ENCODE measurements at places on chromosomes 13 and 19.

DNA sequence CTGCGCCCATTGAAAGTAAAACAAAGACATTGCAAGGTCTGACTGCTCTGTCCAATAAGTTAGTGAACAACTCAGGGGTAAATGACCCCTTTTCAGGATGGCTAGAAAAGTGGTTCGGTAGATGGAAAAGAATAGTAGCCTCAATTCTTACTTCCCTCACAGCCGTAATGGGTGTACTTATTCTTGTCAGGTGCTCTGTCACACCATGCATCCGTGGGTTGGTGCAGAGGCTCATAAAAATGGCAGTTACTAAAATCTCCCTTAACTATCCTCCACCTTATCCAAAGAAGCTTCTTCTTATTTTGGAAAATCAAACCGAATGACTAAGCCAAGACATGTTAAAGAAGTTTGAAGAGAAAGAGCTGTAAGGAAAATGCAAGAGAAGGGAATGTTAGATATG, 31.4 kb upstream of the ZNF83 start:
- DNase-seq: no peak

DNA sequence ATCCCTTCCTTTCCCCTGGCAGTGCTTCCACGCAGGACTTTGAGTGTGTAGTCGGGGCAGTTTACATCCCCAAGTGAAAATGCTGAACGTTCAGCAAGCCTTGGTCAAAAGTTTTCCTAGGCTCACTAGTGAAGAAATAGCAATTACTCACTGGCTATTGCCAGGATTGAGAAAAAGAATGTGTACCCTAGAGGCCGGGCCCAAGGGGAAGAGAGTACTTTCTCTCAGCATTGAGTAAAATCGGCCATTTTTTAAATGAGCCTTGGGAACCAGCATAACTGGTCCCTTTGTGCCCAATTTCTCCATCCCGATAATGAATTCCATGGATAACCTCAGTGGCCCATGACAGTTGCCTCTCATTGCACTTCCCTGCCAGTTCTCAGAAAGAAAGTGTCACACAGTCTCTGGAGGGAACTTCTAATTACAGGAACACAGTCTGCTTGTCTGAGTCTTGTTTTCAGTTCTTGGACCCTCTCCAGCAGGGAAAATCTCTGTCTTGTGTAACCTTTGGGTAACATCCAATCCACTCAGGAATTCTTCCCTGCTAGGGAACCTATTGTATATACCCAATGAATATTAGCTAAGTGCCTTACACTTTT, 7.3 kb upstream of the OR7D2 start:
- no peak for DNase-seq

- no peak for DNase-seq
Measured at GRCh38 chr19:16369664-16370576, 45.3 kb downstream of the KLF2 start.

- DNase-seq: no peak
Measured at GRCh38 chr19:33794683-33795369, 1.8 kb upstream of the KCTD15 start.

DNA sequence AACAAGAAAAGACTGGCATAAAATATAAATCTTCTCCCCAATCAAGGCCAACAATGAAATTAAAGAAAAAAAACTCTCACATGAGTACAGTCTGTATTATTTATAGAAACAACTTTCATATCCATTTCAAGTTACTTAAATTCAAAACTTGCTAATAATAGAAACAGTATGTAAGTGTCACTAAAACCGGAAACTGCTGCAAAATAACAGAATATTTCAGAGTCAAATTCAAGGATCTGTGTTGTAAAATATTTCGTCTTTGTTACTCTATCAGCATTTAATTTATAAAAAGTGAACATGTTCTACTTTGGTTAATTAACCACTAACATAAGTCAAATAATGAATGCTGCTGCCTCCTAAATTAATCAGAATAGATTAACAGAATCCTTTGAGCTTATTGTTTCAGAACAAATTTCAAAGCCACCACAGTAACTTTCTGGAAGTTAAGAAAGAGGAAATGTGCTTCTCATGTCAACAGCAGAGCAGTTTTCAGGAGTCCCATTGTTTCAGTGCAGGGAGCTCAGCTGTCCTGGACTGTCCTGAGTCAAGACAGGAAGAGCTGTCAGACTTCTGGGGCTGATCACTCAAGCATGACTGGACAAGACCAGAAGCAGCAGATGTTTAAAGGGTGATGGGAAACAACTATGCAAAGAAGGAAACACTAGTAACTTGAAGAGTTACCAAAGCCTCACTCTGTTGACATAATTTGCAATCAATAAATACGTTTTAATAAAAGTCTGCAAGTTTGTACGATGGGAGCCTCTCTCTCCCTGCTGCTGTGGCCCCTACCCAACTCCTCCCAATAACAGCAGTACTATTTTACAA, 76.9 kb downstream of the FOXO1 start:
- no peak for DNase-seq

DNA sequence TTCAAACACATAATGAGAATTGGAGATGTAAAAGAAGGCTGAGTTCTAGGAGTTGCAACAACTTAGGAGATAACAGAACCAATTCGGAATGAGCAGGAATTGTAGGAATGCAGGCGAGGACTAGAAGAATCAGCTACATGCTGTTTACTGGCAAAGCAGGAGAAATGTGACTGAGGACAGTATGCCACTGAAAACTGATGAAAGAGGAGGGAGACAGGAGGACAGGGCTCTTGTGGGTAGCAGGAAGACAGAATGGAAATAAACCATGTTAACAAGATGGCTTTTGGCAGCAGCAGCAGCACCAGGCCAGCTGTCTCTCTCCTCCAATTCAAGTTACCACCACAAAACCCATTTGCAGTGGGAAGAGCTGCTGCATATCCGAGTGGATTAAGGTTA, 91.0 kb upstream of the SLC15A1 start:
- no peak for DNase-seq

DNA sequence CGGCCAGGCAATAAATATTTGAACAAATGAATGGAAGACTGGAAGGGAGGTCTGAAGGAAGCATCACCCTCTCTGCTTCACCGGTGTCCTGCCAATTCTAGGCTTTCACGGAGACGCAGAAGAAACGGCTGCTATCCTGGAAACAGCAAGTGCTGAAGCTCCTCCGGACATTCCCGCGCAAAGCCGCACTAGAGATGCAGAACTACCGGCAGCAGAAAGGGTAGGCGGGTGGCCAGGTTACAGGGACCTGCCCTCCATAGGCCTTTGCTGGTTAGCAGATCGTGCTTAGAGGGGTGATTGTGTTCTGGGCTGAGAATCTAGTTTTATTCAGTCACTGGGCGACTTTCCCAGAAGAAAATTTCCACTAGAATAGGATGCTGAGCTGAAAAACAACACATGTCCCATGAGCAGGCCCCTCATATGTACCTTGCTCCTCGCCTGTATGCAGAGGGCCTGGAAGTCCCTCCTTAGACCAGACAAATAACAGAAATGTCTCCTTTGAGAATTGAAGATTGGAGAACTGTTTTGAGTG, 11.0 kb downstream of the PAF1 start:
- no peak for DNase-seq

- DNase-seq: no peak
Measured at GRCh38 chr13:25677956-25678355, 306.2 kb downstream of the ATP8A2 start.

GRCh38 chr13:45823583-45823982, 28.0 kb downstream of the SIAH3 start:
- DNase-seq: no peak

GRCh38 chr13:66362485-66362884, 867.7 kb downstream of the PCDH9 start:
- DNase-seq: no peak

DNA sequence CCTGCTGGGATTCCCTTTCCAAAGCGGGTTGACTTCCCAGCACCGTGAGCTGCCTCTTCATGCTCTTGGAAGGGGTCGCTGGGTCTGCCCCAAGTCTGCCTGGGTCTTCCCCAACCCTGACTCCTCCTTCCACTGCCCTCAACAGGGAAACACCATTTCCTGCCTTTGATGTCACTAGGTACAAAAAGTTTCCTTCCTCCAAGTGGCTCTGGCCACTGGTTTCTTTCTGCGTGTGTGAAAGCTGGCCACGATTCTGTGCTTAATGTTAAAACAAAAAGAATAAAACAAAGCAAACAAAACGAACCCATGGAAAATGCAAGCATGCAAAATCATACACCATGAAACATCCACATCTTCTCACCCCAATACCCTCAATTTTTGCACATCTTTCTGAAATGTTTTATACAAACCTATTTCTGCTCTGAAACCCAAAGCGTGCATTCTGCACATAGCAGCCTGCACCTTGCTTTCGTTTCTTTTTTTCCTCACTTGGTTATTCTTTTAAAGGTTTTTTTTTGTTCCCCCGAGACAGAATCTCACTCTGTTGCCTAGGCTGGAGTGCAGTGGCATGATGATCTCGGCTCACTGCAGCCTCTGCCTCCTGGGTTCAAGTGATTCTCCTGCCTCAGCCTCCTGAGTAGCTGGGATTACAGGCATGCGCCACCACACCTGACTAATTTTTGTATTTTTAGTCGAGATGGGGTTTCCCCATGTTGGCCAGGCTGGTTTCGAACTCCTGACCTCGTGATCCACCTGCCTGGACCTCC, 12.5 kb upstream of the TNFSF9 start:
- DNase-seq: no peak

DNA sequence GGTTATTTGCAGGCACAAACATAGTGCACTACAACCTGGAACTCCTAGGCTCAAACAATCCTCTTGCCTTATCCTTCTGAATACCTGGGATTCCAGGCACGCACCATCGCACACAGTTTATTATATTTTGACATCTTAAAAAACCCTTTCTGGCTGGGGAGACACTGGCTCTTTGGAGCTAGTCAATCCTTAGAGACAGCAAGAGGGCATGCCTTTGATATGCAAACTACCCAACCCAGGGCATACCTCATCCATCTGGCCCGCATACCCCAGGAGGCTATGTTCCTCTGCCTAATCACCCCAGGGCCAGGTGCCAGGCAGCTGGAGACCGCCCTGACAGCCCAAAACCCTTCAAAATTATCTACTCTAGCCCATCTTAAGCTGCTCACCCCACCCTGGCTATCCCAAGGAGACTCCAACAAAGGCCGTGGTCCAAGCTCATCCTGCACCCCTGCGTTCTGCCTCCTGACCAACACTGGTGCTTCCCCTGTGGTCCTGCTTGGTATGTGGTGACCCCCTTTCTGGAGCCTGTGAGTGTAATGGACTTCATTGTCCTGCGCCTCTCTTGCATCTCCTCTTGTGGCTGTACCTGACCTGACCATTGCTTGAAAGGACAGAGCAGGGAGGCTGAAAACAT, 86.4 kb downstream of the RGCC start:
- no peak for DNase-seq

- no peak for DNase-seq
Measured at GRCh38 chr13:52830946-52831345, 17.5 kb downstream of the PCDH8 start.
